ENCODE measurements at places on chromosomes 2 and 18. TPM values are rescaled to one million over a fixed set of nuclear protein-coding genes. Genes with fewer than 3 reads are reported as not detected.

DNA sequence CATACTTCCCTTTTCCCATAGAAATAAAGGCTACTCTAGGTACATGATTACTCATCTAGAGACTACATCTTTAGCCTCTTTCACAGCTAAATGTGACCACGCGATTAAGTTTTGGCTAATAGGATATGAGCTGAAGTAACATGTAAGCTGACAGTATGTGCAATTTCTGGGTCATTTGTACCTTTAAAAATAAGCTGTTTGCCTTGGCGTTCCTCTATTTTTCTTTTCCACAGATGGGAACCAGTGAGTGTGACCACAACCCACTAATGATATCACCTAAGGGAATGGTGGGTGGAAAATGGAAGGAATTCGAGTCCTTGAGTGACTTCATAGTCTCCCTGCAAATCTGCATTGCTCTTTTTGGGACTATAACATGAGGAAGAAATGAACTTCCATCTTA lies 11.7 kb upstream of the NABP1 start:
- no peak for DNase-seq

- DNase-seq = no peak
Observed at GRCh38 chr2:226788064-226788463, 11.6 kb downstream of the IRS1 start.

DNA sequence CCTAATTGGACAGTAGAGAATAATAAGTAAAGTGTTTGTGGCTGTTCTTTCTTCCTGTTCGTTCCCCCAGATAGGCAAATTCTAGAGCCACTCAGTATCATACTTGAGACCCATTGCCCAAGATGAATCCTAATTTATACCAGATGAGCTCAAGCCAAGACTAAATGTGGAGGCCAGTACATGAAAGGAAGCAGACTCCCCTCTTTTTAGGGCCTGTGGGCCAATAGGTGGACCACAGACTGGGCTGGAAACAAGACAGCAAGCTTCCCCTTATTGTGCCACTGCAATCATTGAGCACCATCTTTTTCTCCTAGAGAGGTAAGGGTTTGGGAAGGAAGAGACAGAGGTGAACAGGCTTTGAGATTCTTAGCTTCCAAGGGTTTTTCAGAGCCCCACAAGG lies 141.9 kb downstream of the MGAT5 start:
- DNase-seq = no peak

DNA sequence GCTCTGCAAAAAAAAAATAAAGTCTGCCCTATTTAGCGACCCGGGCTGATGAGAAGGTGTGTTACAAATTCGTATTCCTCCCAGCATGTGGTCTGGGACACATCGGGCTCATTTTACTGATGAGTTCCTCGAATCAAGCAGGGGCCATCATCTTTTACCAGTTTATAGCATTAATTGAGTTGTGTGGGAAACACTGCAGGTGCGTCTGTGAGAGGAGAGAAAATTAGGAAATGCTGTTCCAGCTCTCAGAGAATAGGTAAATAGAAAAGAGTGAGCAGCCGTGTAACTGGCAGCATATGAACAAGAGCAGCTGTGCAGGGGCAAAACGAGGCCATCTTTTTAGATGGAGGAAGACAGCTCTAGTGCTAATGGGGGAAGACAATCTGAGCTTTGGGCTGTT lies 216.7 kb downstream of the SETBP1 start:
- DNase-seq = no peak

- DNase-seq = no peak
Observed at GRCh38 chr2:165428926-165429325, 40.6 kb upstream of the CSRNP3 start.

- no peak for DNase-seq
Observed at GRCh38 chr18:48939205-48940097, 11.3 kb downstream of the SMAD7 start.

DNA sequence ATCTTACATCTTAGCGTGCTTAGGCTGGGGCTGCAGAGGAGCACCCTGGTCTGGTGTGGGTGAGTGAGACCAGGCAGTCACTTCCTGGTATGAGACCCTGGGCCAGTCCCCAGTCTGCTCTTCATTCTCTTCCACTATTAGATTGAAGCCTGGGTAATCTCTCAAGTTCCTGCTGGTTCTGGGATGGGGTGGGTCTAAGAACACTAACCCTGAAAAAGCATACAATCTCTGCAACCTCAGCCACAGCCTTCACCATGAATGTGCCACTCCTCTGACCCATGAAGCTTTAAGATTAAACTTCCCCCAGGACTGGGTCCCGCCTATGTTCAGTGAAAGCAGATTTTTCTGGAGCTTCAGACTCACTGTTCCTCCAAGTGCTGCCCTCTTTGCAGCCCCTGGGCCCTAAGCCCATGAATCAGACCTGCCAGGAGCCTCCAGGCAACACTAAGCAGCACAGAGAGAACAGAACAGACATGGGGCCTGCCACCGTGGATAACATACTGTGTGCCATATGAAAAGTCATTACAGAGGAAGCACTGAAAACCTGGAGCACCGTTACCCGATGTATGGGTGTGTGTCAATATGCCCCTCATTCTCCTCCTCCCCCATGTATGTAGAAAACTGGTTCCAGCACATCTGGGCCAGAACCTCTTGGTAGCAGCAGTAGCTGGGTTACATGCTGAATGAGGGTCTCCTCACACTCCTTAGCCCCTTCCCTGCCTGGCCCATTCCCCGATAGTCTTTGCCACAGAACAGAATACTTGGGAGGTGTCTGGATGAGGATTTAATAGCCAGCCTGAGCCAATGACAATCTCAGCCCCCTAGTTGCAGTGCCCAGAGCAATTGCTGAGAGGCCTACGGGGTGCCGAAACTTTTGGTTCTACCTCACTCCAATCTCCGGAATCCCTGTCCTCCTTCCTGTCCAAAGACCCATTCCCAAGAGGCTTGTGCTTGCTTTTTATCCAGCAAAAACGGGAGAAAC lies 2.7 kb upstream of the SIX2 start:
- no peak for DNase-seq

GRCh38 chr2:234446404-234447076 lies 50.3 kb downstream of the ARL4C start:
- DNase-seq = peak; percentile 85

GRCh38 chr2:23220513-23221094 lies 164.4 kb upstream of the KLHL29 start:
- no peak for DNase-seq

DNA sequence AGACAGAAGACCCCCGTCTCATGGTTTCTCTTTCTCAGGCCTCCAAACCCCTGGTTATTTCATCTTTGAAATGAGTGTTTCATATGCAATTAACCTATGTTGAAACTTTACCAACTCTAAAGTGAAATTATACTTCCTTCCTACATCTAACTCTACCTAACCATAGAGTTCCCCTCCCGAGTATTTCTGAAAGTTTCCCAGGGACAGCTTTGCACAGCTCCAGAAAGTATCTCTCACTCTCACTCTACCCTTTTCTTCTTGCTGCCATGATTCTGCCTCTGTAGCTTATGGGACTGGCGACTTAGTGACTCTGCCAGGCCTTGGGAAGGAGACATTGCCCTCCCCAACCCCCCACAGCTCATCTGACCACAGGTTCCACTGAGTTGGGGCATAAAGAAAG lies 107.9 kb downstream of the B3GNT2 start:
- DNase-seq = no peak

DNA sequence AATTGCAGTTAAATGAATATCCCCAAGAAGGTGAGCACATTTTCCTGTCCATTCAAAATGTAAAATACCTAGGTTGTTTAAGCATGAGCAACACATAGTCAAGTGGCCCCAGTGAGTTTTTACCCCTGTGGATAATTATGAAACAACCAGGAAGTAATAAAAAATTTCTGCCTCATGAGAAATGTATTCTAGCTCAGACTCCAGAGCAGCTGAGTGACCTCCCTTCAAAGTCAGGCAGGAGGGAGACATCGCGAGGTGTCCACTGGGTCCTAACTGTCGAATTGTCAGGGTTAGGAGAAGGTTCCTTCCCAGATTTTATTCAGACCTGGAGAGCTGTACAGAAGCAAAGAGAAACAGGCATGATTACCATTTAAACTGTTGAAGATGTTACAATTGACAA lies 416.6 kb upstream of the SMIM21 start:
- DNase-seq = no peak

Gene ACVR1C
- total RNA-seq = 0.81 TPM

DNA sequence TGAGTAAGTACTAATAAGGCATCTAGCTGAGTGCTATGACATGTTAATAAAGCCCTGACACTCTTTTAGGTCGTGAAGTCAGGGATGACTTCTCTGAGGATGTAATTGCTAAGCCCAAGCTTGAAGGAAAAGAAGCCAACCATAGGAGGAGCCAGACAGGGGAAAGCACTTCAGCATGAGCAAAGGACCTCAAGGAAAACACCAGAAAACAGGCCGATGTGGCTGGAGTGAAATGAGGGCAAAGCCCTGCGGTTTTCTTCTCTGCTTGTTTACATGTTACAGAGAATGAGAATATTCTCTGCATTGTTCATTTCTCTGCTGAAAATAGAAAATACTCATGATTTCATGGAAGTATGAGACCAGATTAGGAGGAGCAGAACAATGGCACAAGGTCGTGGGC lies 112.5 kb upstream of the ARHGAP28 start:
- no peak for DNase-seq

DNA sequence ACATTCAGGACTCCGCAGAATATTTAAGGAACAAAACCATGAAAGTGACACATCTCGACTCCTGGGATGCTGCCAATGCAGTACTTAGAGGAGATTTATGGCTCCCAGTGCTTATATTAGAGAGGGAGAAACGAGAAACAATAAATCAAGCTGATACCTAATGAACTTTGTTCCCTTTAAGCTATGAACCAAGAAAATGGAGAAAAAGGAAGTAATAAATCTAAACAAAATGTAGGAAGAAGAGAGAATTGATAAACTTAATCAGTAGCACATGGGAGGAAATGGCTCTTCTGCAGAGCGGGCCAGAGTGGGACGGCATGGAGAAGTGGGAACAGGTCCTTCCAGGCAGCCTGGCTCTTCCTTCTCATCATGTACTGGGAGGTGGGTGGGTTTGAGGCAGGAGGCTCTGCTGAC lies 42.7 kb downstream of the NPPC start:
- no peak for DNase-seq

GRCh38 chr2:34337735-34338134 lies 738.6 kb upstream of the FAM98A start:
- DNase-seq = no peak

Gene SLC11A1
- 5.4 TPM for total RNA-seq

DNA sequence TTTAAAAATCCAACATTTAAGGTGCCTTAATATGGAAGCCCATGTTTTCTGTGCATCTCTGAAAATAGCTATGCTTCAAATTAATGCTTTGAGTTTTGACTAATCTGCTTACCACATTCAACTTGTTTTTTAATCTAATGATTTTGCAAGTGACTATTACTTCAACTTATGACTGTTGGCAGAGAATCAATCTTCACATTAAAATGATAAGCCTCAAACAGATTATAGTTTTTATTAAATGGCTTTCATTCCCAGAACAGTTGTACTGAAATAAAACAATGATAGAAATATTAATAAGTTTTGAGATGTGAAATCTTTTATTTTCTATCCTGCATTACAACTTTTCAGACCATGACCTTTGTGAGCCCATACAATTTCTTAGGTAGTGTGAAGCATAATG lies 347.5 kb downstream of the ZNF804A start:
- no peak for DNase-seq

DNA sequence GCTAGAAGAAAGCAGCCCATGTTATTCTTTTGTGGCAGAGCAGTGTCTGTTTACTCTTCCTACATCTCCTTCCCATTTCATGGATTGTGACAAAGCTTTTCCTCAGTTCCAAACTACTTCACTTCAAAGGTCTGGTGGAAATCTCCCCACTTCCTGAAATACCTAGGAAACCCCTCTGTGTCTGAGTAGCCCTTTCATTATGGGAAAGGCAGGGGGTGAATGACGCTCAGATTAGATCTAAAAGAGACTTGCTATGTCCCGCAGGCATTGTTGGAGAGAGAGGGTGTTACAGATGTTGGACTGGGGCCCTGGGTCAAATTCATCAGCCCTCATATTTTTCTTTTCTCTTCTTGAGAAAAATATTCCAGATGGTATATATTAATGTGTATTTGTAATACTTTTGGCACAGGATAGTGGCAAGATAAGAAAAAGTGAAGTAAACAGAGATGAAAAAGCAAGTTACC lies 675.0 kb downstream of the IRS1 start:
- DNase-seq = no peak

Gene PLB1
- 3.0 TPM for total RNA-seq

- no peak for DNase-seq
Observed at GRCh38 chr2:239425631-239426030, 24.8 kb upstream of the HDAC4 start.

DNA sequence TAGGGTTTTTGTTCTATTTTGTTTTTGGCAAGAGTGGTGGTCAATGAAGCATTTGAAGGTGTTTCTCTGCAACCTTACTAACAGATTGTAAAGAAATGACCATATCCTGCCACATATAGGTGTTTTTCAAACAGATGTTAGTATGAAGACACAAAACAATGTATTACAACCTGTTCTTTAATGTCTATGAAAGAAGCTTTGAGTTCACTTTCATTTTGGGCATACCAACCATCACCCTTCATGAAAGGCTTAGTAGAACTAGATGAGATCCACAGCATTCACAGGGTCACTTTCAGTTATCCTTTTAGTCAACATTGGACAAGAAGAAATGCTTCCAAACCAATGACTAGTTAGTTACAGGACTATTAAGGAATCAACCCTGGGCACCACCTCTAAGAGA lies 95.1 kb downstream of the EHBP1 start:
- DNase-seq = no peak

Gene CACNB4
- 0.35 TPM for total RNA-seq

GRCh38 chr2:162435676-162436075 lies 91.7 kb downstream of the GCA start:
- no peak for DNase-seq

GRCh38 chr2:224025874-224026273 lies 13.2 kb downstream of the SERPINE2 start:
- DNase-seq = no peak

GRCh38 chr2:139940686-139941085 lies 1160.5 kb upstream of the NXPH2 start:
- DNase-seq = no peak

Gene TGFA
- 1.0 TPM for total RNA-seq

GRCh38 chr2:216108967-216109921 lies at the start of gene XRCC5:
Gene XRCC5, plus strand, starts transcription at chr2:216109348. Its CDS starts 89 bp downstream, at chr2:216109437.
- peak; percentile 97 for DNase-seq

GRCh38 chr2:75416420-75417342 lies 144.1 kb downstream of the EVA1A start:
- DNase-seq = no peak

Gene NOSTRIN
- total RNA-seq = 16.9 TPM

All from Right ventricle myocardium inferior (tissue), 1 donor.